Stimulated activated CD4-positive, alpha-beta T cell treated with anti-CD3 and anti-CD28 coated beads, Interleukin-2, amount 100 ng/mL, for 24 hours (primary cell): ENCODE measurements at places on chromosomes 6 and 20.

DNA sequence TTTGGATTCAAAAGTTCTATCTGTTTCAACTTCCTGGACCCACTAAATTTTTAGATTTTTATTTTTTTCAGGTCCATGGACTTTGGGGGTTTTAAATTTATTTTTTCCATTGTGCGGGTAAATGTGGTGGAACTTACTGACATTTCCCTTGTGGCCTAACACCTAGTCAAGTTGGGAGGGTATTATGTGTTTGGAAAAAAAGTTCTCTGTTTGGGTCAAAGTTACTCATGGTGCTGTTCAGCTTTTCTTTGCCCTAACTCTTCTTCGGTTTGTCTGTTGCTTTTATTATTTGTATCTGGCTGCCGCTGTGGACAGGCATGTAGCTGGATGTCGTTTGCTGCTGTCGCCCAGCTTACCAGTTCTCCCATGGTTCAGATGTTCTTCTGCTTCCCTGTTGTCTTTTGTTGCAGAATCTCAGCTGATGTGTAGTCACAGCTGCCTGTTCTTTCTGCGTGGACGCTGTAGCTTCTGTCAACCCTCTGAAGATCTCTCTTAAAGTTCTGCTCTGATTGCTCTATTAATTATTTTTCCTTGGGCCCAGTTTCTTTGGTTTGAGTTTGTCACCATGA, 7.9 kb downstream of the IGF2R start:
- DNase-seq, result no peak

DNA sequence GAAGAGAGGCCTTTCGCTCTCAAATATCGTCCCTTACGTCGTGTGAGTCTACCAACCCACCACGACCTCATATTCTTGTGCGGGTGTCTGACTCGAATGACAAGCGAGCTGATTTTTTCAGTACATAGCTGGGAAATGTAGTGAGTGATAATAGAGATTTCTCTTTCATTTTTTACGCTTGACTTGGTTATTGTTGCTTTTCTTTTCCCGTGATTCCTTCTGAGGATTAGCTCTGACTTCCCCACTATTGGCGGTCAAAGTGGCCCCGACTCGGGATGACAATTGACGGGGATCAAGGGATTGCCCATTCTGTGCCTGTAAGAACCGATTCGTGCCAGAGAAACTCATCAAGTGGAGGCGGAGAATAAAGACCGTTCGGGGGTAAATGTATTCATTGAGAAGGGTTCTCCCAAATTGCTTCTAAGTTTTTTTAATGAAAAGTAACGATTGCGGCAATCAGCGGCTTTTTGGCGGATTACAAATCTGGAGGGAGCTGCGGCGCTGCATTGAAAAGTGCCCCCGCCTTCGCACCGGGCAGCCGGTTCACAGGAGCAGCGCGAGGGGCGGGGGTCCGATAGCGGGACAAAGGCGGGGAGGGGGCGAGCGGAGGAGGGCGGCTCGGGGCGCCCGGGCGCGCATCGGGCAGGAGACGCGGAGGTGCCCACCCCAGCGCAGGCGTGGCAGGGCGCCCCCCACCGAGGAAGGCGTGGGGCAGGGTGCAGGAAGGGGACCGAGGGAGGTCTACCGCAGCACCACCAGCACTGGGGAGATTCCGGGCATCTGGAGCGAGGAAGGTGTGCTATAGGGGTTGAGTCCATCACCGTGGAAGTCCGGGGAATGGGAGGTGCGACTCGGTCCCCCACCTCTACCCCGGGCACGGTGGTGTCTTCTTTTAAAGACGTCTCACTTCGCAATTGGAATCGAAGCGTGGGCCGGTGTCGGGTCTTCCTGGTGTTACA, 44.5 kb upstream of the OSTM1 start:
- DNase-seq, result peak; percentile 22

GRCh38 chr20:58959652-58960051, 21.4 kb upstream of the NELFCD start:
- no peak for DNase-seq

- peak; percentile 30 for DNase-seq
These were observed 942 bp downstream of the ACAT2 start for GRCh38 chr6:159762681-159763293.

GRCh38 chr6:68711386-68712000, 76.4 kb downstream of the ADGRB3 start:
- no peak for DNase-seq

GRCh38 chr6:8736156-8736895, 301.0 kb upstream of the SLC35B3 start:
- no peak for DNase-seq

GRCh38 chr20:32541323-32542258, 43.5 kb downstream of the NOL4L start:
- no peak for DNase-seq

DNA sequence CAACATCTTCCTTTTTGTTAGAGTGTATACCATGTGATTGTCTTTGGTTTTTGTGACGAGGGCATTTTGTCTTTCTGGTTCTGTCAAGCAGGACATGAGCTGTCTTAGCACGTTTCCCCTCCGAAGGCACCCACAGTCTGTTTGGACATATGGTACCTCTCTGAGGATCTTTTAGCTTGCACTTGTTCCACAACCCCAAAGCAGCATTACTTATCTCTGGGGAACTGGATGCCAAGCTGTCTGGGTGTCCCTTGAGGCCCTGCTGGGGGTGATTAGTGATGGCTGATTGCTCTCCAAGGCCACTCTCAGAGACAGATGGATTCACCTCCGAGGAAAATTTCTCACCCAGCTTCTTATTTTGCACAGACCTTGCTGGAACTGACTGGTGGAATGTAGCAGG, 445.0 kb upstream of the CHD6 start:
- no peak for DNase-seq

DNA sequence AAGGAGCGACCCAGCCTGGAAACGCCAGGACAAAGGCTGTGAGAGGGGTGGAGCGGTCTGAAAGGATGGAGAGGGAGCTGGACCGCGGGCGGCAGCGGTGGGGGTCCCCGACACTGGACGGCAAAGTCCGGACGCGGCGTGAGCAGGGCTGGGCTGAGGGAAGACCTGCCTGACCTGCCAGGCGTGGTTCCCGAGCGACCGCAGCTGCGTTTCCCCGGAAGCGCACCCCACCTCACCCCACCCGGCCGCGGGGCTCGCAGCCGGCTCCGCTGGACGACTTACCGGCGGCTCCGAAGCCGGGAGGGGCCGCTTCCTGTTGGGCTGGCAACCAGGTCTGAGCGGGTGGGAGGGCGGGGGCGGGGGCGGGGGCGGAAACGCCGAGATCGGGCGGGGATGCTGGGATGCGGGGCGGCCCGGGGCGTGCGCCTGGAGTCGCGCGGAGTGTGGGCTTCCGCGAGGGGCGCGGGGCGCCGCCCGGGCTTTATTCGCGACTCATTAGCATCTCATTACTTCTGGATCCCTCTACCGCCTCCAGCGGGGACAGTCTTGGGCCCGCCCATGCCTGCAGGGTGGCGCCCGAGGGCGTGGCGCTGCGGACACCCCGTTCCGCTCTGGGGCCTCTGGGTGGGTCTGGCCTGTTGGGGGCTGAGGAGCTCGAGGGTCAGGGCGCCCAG, at the start of gene MICAL1:
Gene MICAL1, minus strand, starts transcription at position 336 of the 674 bp plus-strand sequence. CDS start 1,576 bp downstream, outside the sequence.
- DNase-seq, result peak; percentile 62

DNA sequence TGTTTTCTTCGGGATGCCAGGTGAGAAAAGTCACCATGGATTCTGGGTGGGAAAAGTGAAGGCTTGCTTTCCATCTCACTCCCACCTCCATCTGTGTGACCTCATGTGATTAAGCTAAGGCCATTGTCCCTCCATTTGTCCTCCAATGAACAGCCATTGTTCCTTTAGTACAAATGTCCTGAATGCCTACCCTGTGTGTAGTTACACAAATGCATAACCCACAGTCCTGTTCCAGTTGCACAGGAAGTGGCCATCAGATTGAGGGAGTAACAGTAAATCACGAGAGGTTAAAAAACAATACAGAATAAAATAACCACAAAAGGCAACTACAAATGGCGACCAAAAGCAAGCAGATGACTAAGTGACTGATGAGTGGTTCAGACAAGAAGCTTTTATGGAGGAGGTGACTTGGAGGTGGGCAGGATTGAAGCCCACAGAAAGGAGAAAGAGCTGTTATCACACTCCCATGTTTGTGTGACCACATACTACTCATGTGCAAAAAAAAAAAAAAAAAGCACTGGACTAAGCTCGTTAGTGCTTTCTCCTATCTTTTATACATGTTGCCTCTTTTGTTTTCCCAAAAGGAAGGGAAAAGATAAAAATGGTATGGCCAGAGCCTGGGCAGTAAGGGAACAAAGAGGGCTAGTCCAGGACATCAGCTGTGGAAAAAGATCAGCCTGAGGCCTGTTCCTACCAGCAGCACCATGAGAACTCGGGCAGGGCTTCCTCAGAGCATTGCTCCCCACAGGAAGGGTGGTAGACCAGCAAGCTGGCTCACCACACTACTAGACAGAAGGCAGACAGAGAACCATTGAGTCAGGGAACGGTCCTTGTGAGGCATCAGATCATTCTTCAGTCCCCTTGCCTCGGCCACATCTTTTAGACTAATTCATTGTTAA, 111.0 kb downstream of the TFAP2A start:
- no peak for DNase-seq

GRCh38 chr6:56247654-56248122, 308 bp upstream of the COL21A1 start:
- DNase-seq, result no peak

GRCh38 chr20:62623488-62624324, 18.6 kb upstream of the SLCO4A1 start:
- DNase-seq, result peak; percentile 88

- DNase-seq, result no peak
These were observed 86.0 kb downstream of the PTPN1 start for GRCh38 chr20:50595988-50596693.

GRCh38 chr6:12339808-12340487, 49.8 kb downstream of the EDN1 start:
- DNase-seq, result no peak

GRCh38 chr6:107589934-107590333, 100.0 kb downstream of the SOBP start:
- no peak for DNase-seq

DNA sequence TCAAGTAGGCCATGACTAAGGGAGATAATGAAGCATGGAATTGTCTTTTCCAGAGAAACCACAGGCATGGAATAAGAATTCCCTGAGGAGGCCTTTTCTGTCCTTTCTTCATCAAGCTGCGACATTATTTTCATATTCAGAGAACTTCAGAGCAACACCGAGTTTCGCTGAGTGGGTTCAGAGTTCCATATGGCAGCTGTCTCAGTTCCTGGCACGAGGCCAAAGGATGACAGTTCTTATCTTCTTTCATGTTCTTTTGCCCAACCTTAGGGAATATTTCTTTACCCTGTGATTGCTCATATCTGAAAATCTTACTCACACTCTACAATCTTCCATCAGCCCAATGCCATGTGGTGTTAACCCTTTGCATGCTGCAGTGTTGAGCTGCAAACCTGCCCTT, 135.3 kb upstream of the BMP2 start:
- no peak for DNase-seq

- no peak for DNase-seq
These were observed 69.7 kb downstream of the MDN1 start for GRCh38 chr6:89749918-89750317.

- no peak for DNase-seq
These were observed 689 bp upstream of the KCNB1 start for GRCh38 chr20:49483018-49483695.

- DNase-seq, result no peak
These were observed 62.0 kb upstream of the TOP1 start for GRCh38 chr20:40966516-40967185.

DNA sequence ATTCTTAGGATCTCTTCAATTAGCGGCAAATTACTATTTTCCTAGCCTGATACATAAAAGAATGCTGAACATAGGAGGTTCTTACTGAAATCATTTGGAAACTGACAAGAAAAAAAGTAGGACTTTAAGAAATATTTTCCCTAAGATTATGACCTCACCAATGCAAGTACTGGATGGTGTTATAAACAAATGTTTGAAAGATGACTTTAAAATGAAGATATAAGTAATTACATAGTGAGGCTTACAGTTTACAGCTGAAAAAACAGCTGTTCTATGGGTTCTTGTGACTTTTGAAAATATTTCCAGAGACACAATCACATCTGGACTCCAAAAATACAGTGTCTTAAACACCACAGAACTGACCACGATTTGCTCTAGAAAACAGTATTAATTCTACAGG, 64.9 kb downstream of the ADAT2 start:
- DNase-seq, result no peak

DNA sequence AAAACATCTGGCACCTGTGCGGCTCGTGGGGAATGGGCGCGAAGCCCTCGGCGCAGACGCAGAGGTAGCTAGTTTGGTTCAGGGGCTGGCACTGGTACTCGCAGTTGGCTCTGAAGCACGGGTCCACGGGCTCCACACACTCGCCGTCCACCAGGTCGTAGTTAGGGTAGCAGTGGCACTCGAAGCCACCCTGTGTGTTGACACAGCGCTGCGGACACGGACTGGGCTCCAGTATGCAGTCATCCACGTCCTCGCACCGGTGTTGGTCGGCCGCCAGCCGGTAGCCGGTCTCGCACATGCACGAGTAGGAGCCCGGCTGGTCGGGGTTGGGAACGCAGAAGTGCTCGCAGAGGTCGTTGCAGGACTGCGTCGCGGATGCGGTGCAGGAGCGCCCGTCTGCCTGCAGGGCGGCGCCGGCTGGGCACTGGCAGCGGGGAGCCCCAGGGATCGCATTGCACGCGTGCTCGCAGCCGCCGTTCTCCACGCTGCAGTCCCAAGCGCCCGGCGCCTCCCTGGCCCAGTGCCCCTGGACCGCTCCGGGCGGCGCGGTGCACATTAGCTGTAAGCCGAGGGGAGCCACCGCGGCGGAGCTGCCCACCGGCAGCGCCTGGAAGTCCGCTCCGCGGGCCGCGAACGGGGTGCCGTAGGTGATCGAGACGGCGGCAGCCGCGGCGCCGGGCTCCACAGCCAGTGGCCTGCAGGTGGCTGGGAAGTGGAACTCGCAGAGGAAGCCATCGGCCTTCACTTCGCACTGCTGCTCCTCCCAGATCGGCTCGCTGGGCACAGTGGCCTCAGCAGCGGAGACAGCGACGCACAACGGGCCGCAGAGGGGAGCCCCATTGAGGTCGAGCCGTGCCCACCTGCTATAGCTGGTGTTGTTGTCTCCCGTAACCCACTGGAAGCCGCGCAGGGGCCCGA, 930 bp downstream of the THBD start:
- DNase-seq, result peak; percentile 42

- DNase-seq, result no peak
These were observed 17.4 kb upstream of the PRDM13 start for GRCh38 chr6:99589290-99589672.

- DNase-seq, result no peak
These were observed 84.7 kb upstream of the ELOVL5 start for GRCh38 chr6:53433261-53433950.

DNA sequence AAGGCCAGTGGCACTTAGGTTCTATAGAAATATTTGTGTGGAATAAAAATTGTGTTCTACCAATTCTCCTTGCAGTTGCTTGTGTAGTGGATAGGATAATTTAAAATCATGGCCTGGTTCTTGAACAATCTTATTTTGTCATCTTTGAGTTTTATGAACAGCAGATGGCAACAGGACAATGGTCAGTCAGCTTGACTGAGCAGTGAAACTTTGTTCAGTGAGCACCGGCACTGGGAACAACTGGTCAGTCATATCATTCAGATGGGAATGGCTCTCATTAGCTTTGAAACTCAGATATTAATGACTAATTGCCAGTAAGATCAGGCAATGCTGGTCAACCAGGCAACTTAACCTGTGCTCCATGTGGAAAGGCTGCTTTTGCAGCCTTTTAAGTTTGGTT, 129.2 kb downstream of the BCKDHB start:
- no peak for DNase-seq
